ENCODE measurements at places on chromosomes 7 and 10. TPM values are rescaled to one million over a fixed set of nuclear protein-coding genes. Genes with fewer than 3 reads are reported as not detected.

The MLXIPL gene
- polyA plus RNA-seq: 10.0 TPM

The APBB1IP gene
- polyA plus RNA-seq: 33.5 TPM

The OR2A12 gene
- polyA plus RNA-seq: not detected

The CACNA2D1 gene
- 1.5 TPM for polyA plus RNA-seq

The CRPPA gene
- polyA plus RNA-seq: 0.41 TPM

The GPR15LG gene
- not detected for polyA plus RNA-seq

The DYNC1I1 gene
- polyA plus RNA-seq: 0.39 TPM

The MYO1G gene
- 21.8 TPM for polyA plus RNA-seq

The ACSM6 gene
- not detected for polyA plus RNA-seq

The KCND2 gene
- polyA plus RNA-seq: 0.03 TPM

The FOXI2 gene
- polyA plus RNA-seq: 0.08 TPM

The GPR26 gene
- polyA plus RNA-seq: not detected

The SLC35G1 gene
- polyA plus RNA-seq: 2.1 TPM

The CAMK1D gene
- polyA plus RNA-seq: 3.2 TPM

The LBX1 gene
- polyA plus RNA-seq: 0.02 TPM

The SPDYE16 gene
- polyA plus RNA-seq: 0.18 TPM

The GIMAP1 gene
- polyA plus RNA-seq: 5.7 TPM

The SEMA3D gene
- 0.53 TPM for polyA plus RNA-seq

The NKX1-2 gene
- polyA plus RNA-seq: not detected

The FZD8 gene
- polyA plus RNA-seq: 6.5 TPM

The TLL2 gene
- 0.08 TPM for polyA plus RNA-seq

The MYOZ1 gene
- 0.98 TPM for polyA plus RNA-seq
